ENCODE measurements at places on chromosomes 11 and 22. TPM values are rescaled to one million over a fixed set of nuclear protein-coding genes. Genes with fewer than 3 reads are reported as not detected.

- no peak for DNase-seq
These were observed 288.1 kb downstream of the DYNC2H1 start for GRCh38 chr11:103397369-103397768.

GRCh38 chr22:29520851-29521250, 32.7 kb downstream of the THOC5 start:
- no peak for DNase-seq

DNA sequence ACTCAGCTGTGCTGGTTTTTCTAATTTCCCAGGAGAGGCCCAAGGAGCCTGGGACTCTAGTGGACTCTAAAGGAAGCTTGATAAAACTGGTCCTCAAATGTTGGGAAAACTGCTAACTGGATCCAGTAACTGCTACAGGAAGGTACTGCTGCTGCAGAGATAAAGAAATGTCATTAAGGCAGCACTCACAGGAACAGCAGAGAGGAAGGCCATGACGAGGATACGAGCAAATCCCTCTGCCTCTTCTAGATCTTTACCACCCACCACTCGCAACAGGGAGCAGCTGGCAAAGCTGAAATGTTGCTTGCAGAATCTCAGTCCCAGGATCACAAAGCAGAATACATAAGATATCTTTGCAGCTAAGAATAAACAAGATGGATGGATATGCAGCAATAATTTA, 23.5 kb downstream of the TTC28 start:
- DNase-seq = no peak

GRCh38 chr11:131889146-131889577, 518.7 kb downstream of the NTM start:
- DNase-seq = no peak

DNA sequence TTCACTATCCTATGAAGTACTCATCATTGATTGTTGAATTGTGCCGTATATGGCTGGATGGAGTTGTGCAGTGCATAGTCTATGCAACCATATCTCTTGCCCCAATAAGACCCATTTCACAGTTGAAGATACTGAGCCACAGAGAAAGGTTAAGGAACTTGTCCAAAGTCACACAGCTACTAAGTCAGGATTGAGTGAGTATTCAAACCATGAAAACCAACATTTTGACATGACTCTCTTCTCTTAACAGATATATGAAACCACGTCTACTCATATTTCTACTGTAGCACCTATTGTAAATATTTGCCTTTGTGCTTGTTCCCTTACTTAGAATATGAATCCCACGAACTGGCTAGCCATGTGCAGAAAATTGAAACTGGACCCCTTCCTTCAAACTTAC, 58.1 kb downstream of the MAML2 start:
- DNase-seq = no peak

DNA sequence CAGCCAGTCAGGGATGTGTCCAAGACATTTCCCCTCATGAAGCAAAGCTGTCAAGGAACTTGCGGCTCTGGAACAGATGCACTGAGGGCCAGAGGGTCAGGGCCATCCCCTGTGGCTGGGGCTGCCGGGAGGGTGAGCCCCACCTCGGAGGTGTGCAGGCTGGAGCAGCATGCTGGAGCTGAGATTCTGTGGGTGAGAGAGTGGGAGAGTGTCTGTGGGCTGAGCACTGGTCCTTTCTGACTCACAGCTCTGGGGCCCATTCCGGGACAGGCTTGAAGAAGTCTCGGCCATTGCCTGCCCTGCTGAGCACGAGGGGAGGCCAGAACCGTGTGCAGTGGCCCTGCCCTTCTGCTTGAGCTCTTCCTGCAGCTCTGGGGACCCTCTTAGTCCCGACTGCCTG, 2.1 kb downstream of the OMP start:
- DNase-seq = no peak

GRCh38 chr11:68127714-68128681, 6.8 kb upstream of the CHKA start:
- no peak for DNase-seq

DNA sequence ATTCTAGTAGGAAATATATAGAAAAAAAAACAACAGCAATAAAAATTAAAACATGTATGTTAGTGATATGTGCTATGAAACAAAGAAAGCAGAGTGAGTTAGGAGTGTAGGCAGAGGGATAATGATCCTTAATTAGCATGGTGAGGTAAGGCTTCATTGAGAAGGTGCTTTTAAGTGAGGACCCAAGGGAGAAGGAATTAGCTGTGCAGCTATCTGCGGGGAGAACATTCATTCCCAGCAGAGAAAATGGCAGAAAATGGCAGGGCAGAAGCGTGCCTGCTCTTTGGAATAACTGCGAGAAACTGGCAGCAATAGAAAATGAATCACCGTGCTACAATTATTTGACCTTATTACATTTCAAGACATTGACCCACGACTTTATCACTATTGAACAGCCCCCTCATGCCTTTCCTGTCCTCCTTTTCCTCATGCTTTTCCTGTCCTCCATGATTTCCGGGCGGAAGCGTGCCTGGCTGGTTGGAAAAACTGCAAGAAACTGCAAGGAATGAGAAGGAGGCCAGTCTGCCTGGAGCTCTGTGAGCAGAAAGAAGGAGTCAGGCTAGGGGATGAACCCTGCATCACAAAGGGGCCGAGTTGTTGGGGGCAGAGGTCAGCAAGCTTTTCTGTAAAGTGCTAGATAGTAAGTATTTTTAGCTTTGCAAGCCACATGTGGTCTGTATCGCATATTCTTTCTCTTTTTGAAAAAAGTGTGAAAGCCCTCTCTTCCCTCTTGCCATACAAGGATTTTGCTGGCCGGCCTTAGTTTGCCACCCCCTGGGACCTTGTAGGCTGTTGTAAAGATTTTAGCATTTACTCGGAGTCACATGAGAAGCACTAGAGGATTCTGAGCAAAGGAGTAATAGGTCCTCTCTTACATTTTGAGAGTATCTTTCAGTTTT, 37.1 kb upstream of the SWAP70 start:
- DNase-seq = no peak

- no peak for DNase-seq
These were observed 169.9 kb upstream of the CCDC90B start for GRCh38 chr11:83456075-83456474.

GRCh38 chr11:112631333-112631732, 329.9 kb upstream of the NCAM1 start:
- DNase-seq = no peak

GRCh38 chr11:32478277-32478731, 43.0 kb upstream of the WT1 start:
- no peak for DNase-seq

DNA sequence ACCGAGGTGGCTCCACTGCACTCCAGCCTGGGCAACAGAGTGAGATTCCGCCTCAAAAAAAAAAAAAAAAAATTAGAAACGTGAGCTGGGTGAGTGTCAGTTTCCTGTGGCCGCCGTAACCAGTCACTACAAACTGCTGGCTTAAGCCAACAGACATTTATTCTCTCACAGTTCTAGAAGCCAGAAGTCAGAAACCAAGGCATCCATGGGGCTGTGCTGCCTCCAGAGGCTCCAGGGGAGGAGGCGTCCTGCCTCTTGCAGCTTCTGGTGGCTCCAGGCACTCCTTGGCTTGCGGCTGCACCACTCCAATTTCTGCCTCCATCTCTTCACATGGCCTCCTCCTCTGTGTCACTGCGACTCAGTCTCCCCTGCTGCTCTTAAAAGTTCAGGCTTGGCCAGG, 11.1 kb upstream of the KIAA0930 start:
- no peak for DNase-seq

- DNase-seq = no peak
These were observed 101.6 kb downstream of the COMMD9 start for GRCh38 chr11:36187622-36188021.

- no peak for DNase-seq
These were observed 159.2 kb downstream of the MSANTD4 start for GRCh38 chr11:105862736-105863367.

GRCh38 chr22:39556970-39557841, 13.3 kb upstream of the CACNA1I start:
- no peak for DNase-seq

DNA sequence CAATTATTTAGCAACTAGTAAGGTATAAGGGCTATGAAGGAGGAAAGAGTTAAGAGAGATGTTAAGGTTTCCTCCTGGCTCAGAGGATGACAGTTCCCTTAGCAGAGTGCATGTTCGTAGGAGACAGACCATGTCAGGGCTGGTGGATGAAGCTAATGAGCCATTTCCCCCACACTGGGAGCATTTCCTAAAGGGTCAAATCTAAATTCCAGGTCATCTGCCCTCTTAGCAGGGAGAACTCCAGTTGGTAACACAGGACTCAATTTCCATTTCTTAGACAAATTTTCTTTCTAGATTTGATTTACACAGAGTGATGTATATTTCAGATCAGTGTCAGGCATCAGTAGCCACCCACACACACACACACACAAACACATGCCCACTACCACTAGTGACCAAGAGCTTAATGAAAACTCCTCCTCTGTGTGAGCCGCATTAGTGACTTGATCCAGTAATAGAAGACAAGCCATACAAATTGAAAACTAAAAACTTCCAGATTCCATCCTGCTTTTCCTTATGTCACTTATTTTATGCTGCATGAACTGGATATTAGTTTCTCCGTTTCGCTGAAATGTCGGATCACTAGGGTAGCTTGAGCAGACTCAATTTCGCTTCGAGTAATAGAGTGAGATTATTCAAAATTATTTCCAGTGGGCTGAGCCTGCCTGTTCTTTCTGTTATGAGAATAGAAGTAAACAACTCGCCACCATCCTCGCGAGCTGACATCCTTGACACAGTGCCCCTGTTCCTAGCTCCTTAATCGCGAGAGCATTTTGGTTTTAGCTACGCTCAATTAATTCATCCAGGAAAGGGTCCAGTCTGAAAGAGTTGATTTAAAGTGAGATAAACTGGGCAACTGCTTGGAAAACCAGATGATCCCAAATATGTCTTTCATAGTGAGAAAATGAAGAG, 582.6 kb downstream of the SOX6 start:
- DNase-seq = peak; percentile 70

DNA sequence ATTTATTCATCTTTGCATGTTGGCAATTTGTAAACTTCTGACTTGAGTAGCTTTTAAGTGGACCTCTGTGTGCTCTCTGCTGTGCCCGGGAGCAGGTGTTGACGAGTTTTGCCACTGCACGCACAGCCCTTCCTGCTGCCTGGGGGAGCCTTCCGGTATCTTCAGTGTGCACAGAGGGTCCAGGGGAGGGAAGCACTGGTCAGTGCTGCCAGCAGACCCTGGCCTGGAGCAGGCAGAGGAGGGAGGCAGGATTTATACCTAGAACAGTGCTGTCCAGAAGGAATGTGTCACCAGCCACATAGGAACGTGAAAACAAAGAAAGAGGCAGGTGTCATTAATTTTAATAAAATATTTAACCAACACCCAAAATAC, 403.6 kb downstream of the TBC1D22A start:
- no peak for DNase-seq

DNA sequence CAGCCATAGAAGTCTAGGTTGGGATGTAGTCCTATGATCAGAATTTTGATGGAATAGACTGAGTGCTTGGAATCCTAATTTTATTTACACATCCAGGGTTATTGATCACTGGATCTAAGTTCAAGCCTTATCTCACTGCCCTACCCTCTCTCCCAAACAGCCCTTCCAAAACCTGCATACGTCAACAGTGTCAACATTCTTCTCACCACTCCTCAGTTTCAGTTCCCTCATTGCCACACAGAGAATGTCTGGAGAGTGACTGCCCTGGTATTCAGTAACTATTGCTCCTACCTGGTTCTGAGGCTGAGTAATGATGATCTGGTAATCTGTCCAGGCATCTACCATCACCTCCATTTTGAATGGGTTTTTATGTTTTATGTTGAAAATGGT, 60.0 kb downstream of the GLYATL1 start:
- no peak for DNase-seq

GRCh38 chr11:99571094-99571493, 550.3 kb downstream of the CNTN5 start:
- DNase-seq = no peak

GRCh38 chr22:26476705-26477340, 6.8 kb downstream of the HPS4 start:
- DNase-seq = no peak

DNA sequence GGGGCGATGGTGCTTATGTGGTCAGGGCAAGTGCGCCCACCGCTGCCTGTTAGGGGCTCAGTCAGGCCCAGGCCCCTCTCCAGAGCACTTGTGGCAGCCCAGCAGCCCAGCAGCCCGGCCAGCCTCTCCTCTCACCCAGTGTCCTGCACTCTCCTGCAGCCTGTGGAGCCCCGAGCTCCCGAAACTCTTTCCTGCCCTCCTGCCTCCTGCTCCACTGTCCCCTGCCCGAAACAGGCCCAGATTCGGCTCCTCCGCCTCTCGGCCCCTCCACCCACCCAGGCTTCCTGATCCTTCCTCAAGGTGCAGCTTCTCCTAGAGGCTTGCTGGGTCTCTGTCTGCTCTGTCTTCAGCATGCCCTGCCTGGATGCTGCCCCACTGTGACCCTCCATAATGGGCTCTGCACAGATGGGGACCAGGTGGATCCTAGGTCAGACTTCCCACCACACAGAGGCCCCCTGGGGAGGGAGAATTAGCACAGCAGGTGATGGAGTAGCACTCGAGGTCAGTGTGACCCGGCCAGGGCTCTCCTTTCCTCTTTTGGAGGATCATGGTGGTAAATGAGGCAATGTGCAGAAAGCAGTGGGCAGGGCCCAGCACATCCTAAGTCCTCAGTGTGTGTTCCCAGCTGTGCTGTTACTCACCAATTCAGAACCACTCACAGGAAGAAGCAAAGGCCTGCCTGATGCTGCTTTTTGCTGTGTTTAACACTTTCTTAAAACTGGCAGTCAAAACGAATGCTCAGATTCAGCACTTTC, 18.6 kb upstream of the NAP1L4 start:
- DNase-seq = no peak

GRCh38 chr22:25085930-25086901, 113.4 kb upstream of the CRYBB3 start:
- DNase-seq = no peak

The PLAAT3 gene
- 40.3 TPM for total RNA-seq

The PRRG4 gene
- 1.8 TPM for total RNA-seq

The SLC25A45 gene
- total RNA-seq = 4.6 TPM

The MADD gene
- 30.2 TPM for total RNA-seq

The GDPD4 gene
- not detected for total RNA-seq

The RPS25 gene
- total RNA-seq = 1,036 TPM

The SYCE3 gene
- total RNA-seq = not detected

The MOGAT2 gene
- not detected for total RNA-seq

The METTL15 gene
- 7.5 TPM for total RNA-seq

The BACE1 gene
- 23.4 TPM for total RNA-seq

The FCHSD2 gene
- total RNA-seq = 20.4 TPM

The OR9I1 gene
- total RNA-seq = not detected

The OR2AT4 gene
- not detected for total RNA-seq

The BRSK2 gene
- total RNA-seq = 2.7 TPM

Measured in esophagus muscularis mucosa (tissue), 4 donors.